Fibroblast of villous mesenchyme (primary cell): ENCODE measurements at places on chromosomes 5 and 9. TPM values are rescaled to one million over a fixed set of nuclear protein-coding genes. Genes with fewer than 3 reads are reported as not detected.

DNA sequence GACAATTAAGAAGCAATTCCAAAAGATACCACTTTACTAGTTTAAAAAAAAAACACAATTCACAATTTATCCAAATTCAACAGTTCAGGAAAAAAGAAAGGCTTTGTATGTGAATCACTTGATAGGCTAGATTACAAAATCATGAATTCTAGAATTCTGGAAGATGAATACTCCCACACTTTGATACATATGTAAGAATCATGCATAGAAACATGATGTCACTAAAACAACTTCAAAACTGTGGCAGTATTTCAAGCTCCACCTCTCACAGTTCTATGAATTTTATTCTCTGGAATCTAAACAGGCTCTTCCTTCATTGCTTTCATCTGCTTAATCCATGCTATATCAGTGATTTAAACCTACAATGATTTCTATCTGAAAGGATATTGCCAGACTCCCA lies 51.0 kb downstream of the GNAQ start:
- no peak for DNase-seq

Gene RANBP17
- 28.0 and 33.7 TPM in 2 replicates for total RNA-seq

DNA sequence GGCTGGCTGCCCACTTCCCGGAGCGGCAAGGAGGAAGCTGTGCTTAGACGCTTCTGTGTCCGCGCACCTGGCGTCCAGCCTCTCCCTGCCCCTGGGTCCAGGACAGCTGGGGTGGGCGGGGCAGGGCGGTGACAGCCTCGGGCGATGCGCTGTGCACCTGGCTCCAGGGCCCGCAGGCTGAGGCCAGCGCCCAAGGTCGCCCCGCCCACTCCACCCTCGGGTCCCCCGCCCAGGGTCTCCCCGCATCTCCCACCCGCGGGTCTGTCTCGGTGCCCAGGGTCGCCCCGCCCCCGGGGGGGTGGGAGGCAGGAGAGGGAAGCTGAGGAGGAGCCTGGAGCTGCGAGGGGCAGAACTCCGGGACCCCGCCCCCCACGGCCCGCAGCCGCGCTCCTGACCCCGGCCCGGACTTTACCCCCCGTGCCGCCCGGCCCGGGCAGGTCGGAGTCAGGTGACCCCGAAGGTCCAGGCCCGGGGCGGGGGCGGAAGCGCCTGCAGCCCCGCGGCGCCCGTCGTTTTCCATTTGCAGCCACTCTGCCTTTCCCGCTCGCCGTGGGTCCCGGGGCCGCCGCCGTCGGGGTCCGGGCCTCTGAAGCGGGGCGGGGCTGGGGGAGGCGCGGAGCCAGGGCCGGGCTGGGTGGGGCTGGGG lies at the start of gene ENTPD8:
TSS of gene ENTPD8 (minus strand) at position 69 of the 646 bp plus-strand sequence. CDS start 3,072 bp downstream, outside the sequence.
- no peak for DNase-seq

Gene PCDHA9
- total RNA-seq: under 0.01 TPM in 2 replicates

Gene NPR3
- 2.9 and 6.5 TPM in 2 replicates for total RNA-seq

- peak; percentile 62 for DNase-seq
These were observed 13.1 kb downstream of the DIAPH1 start for GRCh38 chr5:141605523-141606277.

Gene DRD1
- under 0.01 TPM in 2 replicates for total RNA-seq

DNA sequence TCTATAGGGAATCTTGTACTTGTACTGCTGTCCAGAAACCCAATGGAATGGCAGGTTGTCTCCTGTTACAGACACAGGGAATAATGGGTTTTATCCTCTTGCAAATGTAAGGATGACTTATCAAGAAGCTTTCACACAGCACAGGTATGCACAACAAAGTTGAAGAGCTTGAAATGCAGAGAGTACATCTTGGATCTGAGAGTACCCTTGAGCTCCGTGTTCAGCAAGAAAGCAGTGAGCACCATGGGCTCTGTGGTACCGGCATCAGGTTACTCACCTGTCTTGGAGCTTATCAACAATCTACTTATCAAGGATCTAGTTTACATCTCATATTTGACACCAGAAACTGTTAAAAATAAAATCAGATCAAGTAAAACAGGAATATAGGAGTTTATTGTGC lies 22.0 kb upstream of the EMB start:
- DNase-seq: no peak

DNA sequence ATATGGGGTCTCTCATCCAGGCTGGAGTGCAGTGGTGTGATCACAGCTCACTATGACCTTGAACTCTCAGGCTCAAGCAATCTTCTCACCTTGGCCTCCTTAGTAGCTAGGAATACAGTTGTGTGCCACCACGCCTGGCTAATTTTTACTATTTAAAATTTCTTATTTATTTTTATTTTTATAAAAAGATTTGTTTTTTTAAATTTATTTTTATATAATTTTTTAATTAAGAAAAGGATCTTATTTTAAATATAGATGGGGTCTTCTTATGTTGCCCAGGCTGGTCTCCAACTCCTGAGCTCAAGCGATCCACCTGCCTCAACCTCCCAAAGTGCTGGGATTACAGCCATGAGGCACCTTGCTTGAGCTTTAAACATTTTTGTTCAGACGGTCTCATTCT lies 2.4 kb upstream of the ZCCHC7 start:
- DNase-seq: no peak
